ENCODE measurements at places on chromosomes 3 and 15. TPM values are rescaled to one million over a fixed set of nuclear protein-coding genes. Genes with fewer than 3 reads are reported as not detected.

The SPTBN5 gene
- total RNA-seq: 1.1 TPM

DNA sequence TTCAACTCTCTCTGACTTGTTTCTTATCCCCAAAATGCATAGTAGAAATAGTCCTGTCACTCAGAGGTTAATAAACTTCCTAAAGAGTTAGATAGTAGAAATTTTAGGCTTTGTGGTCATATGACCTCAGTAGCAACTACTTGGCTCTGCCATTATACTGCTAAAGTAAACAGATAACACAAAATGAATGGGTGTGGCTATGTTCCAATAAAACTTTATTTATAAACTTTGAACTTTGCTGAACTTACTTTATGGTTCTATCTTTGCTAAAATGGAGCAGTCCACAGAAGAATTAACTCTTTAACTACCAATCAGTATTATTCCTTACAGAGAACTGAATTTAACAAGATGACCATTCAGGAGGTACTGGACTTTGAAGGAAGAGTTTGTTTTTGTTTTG, 393.6 kb upstream of the CDIN1 start:
- DNase-seq: no peak

DNA sequence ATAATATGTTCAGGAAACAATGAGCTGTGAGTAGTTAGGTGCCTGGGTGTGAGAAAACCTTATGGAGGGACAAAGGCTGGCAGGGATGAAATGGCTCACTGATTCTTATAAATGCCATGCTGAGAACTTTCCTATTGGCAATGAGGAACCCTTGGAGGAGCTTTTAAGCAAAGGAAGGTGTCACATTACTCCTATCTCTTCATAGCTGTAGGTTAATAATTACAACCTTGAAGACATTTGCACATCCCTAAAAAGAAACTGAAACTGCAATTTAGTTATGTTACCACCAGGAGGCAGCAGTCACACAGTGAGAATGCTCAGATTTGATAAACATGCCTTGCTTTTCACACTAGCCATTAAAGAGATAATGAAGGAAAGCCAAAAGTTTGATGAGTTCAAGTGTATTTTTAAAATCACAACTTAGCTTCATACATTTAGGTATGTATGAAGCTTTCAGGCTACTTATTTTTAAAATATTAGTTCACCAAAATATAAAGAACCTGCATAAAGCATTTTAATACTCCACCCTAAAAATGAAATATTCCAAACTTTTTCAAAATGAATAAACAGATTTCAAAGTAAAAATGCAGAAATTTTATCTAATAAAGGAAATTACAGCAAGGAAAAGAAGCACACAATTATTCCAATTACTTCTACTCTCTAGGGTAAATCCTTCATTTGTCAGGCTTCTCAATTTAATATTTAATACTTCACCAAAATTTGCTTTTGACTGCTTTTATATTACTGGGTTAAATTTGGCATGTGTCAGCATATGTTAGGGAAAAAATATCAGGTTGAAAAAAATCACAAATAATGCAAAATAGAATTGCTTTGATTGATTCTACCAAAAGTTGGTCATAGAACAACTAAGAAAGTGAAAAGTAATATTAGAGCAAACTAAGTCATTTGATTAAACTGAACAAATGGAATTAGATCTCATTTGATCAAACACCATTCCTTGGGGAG, 136.9 kb upstream of the SLC2A2 start:
- DNase-seq: no peak

GRCh38 chr3:194277786-194278130, 73.4 kb downstream of the CPN2 start:
- DNase-seq: peak; percentile 68

DNA sequence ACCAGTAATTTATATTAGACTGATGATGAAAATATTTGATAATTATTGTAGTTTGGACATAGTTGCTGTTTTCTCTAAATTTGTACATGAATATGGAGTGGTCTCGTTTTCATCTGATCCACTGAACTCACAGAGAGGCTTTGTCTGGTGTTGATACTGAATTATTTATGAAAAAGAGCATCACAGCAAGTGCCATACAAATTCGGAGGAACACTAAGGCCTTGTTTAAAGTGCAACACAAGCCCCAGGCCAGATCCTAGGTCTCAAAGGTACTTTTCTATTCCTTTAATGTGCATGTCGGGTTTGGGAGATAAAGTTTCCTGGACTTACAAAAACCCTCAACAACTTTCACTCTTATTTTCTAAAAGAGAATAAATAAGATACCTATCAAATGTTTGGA, 796.8 kb upstream of the EPHA6 start:
- DNase-seq: no peak

The COL6A5 gene
- under 0.01 TPM for total RNA-seq

GRCh38 chr15:50605462-50605861, 59.0 kb upstream of the USP50 start:
- DNase-seq: no peak

DNA sequence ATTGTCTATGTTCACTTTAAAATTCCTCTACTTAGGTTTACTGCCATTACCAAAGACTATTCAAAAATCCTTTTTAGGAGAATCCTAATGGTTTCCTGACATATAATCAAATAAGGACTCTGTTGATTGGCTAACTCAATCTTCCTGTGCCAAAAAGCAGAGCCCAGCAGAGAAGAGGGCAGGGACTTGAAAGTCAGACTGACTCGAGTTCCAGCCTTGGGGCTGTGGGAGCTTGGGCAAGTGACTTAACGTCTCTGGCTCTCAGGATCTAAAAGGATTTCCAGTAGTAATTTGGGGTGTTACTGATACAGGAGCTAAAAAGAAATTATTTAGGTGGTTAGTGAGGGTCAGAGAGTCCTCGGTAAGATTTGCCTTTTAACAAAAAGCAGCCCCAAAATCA, 10.9 kb downstream of the CCR5 start:
- DNase-seq: no peak

DNA sequence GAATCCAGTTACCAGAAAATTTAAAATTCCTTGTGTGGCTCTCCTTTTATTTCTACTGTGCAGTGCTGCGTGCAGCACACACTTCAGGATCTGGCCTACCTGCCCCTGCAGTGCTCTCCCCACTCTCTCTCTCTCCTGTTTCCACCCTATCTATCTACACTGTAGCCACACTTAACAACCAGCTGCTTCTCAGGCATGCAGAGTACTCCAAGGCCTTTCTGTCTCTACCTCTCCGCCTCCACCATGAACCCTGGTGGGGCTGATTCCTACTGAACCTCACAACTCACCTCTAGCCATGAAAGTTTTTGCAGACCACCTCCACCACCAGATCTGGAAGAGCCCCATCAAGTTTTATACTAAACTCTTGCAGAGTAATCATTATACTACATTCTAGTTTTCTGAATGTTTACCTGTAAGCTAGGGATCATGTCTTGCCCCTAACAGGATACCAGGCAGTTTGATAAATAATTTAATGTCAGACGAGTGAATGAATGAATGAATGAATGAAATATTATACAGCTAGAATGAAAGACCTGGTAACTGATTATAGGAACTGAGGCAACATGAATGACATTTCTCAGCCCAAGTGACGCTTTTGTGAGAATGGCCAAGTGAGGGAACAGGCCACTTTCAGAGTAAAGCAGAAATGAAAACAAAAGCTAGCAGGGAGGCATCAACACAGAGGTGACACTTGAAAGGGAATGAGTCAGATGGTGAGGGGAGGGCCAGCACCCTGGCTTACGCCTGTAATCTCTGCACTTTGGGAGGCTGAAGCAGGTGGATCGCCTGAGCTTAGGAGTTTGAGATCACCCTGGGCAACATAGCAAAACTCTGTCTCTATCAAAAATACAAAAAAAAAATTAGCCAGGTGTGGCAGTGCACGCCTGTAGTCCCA, 363.5 kb downstream of the FOXP1 start:
- DNase-seq: no peak

The FOXB1 gene
- 0.06 TPM for total RNA-seq

DNA sequence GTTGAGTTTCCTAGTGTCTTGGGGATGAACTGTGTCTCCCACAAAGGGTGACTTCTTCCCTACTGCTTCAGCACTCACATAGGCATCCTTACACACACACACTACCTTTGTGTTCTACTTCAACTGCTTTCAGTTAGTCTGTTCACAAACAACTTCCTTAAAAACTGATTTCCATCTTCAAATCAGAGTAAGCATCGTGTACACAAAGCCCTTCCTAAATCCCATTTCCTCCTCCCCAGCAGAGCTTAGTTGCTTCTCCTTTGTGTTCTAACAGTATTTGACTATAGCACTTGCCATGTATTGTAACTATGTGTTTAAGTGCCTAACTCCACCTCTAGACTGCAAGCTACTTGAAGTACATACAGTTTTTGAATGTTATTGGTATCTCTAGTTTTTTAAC, 71.7 kb downstream of the TNIK start:
- DNase-seq: no peak
